ENCODE measurements at places on chromosomes 2 and 18.

- no peak for DNase-seq
These were observed 181.6 kb upstream of the ALKAL2 start for GRCh38 chr2:469514-469913.

DNA sequence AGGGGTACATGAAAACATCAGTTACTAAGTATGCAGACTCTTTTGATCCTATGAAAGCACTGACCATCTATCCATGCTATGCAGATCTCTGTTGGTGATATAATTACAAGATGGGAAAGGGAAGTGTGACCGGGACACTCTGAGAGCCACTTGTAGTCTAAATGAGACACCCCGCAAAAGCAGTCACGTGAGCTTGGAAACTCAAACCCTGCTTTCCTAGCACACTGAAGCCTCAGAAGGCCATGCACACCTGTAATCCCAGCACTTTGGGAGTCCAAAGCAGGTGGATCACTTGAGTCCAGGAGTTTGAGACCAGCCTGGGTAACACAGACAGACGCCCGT lies 137.5 kb downstream of the INO80D start:
- DNase-seq: no peak

DNA sequence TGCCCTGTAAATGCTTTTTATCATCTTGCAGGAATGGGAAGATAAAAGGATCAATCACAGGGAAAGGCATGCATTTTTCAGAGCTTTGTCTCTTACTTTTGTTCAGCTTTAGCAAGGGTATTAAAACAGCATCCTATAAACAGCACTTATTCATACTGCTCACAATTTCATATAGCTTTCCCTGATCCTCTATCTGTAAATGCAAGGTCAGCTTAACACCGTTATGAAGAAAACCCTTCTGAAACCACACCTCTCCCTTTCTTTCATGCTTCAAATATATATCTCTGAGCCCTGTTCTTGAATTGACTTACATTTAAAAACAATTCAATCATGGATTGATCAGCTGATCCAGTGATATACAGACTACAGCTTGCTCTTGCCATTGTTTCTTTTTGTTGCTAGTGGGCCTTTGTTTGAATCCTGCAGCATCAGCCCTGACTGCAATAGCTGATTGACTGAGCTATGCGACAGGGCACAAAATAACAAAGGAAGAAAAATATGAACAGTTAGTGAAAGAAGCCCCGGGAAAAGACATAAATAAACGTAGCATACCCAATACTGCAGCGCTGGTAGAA lies 795.5 kb upstream of the CDH2 start:
- DNase-seq: no peak

DNA sequence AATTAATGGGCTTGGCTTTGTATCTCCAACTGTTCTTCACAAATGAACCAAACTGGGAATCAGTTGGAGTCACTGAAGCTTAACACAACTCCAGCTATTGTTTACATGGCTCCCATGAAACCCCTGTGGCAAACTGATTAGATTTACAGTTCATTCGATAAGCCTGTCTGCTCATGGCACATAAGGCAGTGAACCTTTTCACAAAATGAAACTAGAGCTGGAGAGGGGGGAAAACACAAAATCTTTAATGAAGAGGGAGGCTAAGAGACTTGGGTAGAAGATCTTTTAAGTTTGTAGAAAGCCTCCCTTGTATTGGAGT lies 11.6 kb upstream of the ITGA6 start:
- no peak for DNase-seq

DNA sequence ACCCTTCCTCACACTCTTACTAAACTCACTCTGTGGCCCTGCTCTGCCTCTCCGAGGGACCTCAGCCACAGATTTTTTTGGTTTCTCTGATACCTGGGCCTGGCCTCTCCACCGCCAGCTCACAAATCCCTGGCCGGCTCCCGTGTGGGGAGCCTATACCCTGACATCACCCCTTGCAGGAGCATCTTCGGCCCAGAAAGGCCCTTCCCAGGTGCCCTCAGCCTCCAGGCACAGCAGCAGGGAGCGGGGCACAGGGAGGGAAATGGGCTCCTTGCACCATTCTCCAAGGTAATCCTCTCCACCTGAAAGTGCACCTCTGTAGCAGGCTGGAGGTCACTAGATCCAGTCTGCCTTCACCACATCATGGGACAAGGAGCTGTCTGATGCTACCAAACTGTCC lies 43.2 kb downstream of the CRACDL start:
- no peak for DNase-seq

- DNase-seq: no peak
These were observed 45.7 kb downstream of the IMPA2 start for GRCh38 chr18:12027046-12027445.

- DNase-seq: no peak
These were observed 129.4 kb upstream of the DAPL1 start for GRCh38 chr2:158665536-158666302.

- no peak for DNase-seq
These were observed 8.4 kb upstream of the PRKCE start for GRCh38 chr2:45643095-45643494.

- no peak for DNase-seq
These were observed 10.8 kb upstream of the MAPRE2 start for GRCh38 chr18:35030277-35030989.

- DNase-seq: no peak
These were observed 28.3 kb downstream of the ANXA4 start for GRCh38 chr2:69770193-69770702.

- no peak for DNase-seq
These were observed 62.1 kb downstream of the CCDC148 start for GRCh38 chr2:158394453-158394852.

Measured in hippocampal formation (tissue), 2 donors.